Aorta (tissue), 5 donors: ENCODE measurements at places on chromosomes 5 and 9. TPM values are rescaled to one million over a fixed set of nuclear protein-coding genes. Genes with fewer than 3 reads are reported as not detected.
A peak's percentile ranks its signal among the peaks of the same experiment; 100 is the strongest.

DNA sequence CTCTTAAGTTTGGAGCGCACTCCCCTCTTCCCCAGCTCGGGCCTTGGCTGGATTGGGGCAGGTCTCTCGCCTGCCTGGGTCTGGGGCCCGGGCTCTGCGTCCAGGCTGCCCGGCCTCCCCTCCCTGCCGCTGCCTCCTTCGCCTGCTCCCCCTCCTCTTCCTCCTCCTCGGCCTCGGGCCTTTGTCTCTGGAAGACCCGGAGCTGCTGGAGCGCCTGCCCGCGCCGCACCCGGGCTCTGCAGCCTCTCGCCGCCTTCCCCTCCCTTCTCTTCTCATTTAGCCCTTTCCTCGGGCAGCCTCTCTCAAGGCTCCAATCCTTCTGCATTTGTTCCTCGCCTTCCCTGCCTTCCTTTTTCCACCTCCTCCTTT lies 218.5 kb downstream of the C9orf50 start:
- H3K27ac ChIP-seq = no peak overlapping the region
- H3K4me3 ChIP-seq = no peak overlapping the region
- H3K36me3 ChIP-seq = no peaks in the 10 kb centered on the region
- no peaks in the 10 kb centered on the region for H3K4me1 ChIP-seq

GRCh38 chr5:141359790-141360426 lies at the start of gene PCDHGB2:
Gene PCDHGB2, plus strand, starts transcription at chr5:141359994. Its CDS starts 142 bp downstream, at chr5:141360136.
- peak within 1 kb of the TSS; percentile 19 for H3K4me3 ChIP-seq
- no peaks in the 10 kb centered on the region for H3K36me3 ChIP-seq
- no peak for DNase-seq
- H3K27me3 ChIP-seq = no peaks in the 10 kb centered on the region
- H3K4me1 ChIP-seq = no peaks in the 10 kb centered on the region

Gene NSG2
- total RNA-seq = not detected

Gene CTXN3
- total RNA-seq = not detected
